AG04449 (cell line): ENCODE measurements at places on chromosomes 3 and 15.

- no peak for DNase-seq
These were observed 110.1 kb upstream of the SKOR1 start for GRCh38 chr15:67715170-67715569.

- DNase-seq, result no peak
These were observed 44.6 kb downstream of the PTPN23 start for GRCh38 chr3:47425383-47425778.

- peak; percentile 16 for DNase-seq
These were observed 30.2 kb downstream of the KCNAB1 start for GRCh38 chr3:156150434-156151066.

DNA sequence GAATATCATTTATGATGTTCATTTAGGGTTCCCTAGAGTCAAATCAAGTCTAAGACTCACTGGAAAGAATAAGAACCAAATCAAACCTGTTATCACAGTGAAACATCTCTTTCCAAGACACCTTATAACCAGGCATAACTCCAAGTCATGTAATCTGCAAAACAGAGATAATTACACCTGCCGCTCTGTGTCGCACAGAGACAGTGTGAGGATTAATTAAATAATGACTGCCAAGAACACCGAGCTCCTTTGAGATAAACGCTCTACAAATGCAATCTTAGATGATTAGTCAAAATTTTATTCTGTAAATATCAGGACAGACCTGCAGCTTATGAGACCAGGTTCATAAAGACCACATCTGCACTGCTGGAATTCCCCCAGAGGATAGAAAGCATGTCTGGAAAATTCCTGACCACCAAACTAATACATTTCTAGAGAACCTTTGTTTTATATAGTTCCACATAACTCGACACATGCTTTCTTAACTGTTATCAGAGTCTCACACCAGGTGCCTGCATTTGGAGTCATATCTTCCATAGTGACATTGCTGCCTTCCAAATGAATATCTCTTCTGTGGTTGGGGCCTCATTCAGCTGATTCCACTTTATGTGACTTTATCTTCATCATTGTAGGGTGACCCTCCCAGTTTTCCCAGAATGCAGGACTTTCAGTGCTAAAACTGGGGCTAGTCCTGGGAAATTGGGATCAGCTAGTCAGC lies 252.8 kb downstream of the CD47 start:
- no peak for DNase-seq

GRCh38 chr3:47412842-47413520 lies 32.2 kb downstream of the PTPN23 start:
- DNase-seq, result no peak

DNA sequence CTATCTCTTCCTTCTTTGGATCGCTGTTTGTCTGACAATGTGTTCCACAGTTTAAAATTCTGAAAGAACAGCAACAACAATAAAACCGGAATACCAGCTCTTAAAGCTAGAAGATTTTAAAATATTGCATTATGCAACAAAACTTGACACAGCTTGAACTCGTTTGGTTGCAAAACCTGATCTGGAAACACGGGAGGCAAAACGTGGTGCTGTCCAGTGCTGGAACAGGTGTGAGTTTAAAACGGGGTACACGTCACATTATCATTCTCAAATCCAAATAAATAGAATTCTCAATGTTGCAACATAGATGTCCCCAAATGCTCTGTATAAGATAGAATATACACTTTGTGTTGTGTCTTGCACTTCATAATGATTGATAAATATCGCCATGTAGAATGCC lies 110.9 kb upstream of the LYSMD4 start:
- DNase-seq, result no peak
